ENCODE measurements at places on chromosomes 6 and 20.
A peak's percentile ranks its signal among the peaks of the same experiment; 100 is the strongest.

DNA sequence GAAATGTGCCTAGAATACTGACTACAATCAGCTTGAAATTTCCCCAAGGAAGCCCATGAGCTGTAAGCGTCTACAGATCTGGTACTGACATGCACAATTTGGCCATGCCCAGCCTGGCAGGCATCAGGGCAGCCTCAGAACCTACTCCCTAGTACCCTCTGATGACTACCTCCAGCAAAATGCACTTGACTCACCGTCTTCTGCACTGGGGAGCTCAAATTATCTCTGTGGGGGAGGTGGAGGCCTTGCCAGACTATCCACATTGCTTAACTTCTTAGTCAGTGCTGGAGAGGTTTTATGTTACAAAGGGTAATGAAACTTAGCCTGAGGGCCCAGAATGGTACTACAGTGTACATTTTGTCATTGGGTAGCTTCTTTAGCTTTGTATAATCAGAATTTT lies 126.0 kb upstream of the ADGRF1 start:
- DNase-seq: no peak

DNA sequence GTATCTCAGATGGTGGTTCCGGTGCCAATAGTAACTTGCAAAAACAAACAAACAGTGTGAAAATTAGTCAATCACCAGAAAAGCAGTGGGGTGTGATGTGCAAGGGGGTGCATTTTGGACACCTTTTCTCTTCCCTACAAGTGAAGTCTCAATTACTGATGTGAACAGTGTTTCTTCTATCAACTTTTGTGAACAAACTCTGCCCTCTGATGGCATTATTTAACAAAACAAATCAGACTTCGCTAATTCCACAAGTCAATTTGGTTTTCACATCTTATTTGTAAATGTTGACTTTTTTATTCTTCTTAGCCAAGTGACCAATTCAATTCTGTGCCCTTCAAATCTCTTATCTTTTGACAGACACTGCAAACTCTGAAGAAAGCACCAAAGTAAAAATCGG lies 212.2 kb downstream of the UST start:
- no peak for DNase-seq

DNA sequence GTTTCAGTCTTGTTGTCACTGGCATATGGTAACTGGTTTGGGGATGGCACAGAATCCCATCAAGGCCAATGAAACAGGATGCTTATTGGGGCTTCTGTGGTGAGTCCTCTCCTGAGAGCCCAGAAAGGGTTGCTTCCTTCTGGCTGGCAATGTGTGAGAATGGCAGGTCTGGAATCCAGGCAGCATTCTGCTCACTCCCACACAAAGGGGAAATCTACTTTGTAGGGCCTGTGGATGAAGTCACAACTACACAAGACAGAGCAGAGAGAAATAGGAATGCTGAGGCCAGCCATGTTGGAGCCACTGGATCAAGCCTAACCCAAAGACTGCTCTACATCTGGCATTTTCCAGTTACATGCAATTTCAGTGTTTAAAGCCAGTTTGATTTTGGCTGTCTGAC lies 15.7 kb downstream of the PLAGL2 start:
- no peak for DNase-seq

DNA sequence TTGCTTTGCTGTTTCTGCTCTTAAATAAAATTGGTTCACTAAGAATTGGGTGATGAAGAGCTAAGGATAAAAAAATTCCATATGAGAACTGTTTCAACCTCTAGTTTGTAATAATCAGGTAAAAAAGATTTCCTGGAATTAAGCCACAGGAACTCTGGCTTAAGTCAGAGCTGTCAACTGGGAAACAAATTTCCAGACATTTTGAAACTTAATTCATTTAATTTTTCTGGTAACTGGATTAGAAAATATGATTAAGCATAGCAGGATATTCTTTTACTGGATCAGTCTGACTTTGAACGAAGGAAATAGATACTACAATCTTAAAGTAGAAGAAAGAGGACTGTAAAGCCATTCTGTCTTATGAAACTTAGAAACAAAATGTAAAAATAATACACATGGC lies 1.3 kb upstream of the VIP start:
- DNase-seq: no peak

- no peak for DNase-seq
Measured at GRCh38 chr6:170445487-170445886, 107.6 kb downstream of the PSMB1 start.

DNA sequence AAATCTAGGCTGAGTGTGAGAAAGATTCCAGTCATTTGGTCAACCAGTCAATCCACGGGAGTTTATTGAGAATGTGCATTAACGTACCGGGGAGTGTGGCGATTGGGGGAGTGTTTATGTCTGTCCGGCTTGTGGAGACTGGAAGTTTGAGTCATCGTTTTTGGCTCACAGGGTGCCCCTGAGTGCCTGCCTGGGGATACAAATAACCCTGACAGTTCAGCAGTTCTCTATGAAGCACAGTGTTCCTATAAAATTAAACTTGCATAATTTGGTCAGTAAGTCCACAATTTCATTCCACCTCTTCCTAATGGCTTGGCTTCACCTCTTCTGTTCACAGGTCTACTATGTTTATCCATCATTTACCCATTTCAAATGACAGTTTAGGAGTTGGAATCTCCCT lies 72.6 kb upstream of the PLEKHG1 start:
- no peak for DNase-seq

GRCh38 chr6:100593522-100593921 lies 128.8 kb upstream of the SIM1 start:
- DNase-seq: no peak

DNA sequence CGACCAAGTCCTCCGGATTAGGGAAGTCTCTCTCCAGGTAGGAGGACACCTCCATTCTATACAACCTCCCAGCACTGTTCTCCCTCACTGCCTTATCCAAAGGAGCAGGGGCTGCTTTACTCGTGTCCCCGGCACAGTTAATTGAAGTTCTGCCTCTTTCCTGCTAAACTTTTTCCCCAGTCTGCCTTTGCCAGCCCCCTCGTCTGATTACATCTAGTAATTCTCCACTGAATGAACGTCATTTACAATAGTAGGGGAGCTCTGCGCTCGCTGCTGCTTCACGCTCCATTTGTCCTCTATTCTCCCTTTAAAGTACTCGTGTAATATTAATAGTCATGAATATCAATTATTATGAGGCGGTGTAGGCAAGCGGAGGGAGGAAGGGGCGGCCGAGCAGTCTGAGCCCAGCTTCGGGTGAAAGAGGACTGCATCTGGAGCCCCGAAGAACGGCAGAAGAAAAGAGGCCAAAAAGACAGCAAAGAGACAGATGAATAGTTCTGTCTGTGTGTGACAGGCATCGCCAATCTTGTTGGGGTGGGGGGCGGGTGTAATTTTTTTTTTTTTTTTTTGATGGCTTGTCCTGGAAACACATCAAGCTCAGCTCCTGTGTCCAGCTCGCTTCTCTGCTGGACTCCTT lies 2.9 kb downstream of the TFAP2B start:
- DNase-seq: no peak

DNA sequence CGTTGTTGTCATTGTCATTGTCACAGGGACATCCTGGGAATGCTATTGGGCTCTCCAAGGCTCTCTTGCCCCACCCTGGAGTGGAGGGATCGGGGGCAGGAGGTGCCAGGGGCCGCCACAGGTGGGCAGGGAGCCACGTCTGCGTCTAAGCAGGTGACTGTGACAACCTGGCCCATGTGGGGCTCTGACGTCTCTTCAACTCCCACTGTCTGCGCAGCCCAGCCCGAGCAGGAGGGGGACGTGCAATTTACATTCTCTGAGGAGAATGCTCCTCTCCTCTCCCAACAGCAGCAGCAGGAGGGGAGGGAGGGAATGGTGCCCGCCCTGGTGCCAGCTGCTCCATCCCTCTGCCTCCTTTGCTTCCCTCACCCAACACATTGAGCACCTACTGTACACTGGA lies 50.1 kb downstream of the GRM4 start:
- no peak for DNase-seq

- DNase-seq: no peak
Measured at GRCh38 chr6:12047304-12047703, 35.2 kb downstream of the HIVEP1 start.

- no peak for DNase-seq
Measured at GRCh38 chr20:57577679-57578475, 17.0 kb downstream of the PCK1 start.

- peak; percentile 14 for DNase-seq
Measured at GRCh38 chr20:32285621-32286371, 8.3 kb downstream of the KIF3B start.

- no peak for DNase-seq
Measured at GRCh38 chr20:36754656-36755222, 8.8 kb upstream of the NDRG3 start.

DNA sequence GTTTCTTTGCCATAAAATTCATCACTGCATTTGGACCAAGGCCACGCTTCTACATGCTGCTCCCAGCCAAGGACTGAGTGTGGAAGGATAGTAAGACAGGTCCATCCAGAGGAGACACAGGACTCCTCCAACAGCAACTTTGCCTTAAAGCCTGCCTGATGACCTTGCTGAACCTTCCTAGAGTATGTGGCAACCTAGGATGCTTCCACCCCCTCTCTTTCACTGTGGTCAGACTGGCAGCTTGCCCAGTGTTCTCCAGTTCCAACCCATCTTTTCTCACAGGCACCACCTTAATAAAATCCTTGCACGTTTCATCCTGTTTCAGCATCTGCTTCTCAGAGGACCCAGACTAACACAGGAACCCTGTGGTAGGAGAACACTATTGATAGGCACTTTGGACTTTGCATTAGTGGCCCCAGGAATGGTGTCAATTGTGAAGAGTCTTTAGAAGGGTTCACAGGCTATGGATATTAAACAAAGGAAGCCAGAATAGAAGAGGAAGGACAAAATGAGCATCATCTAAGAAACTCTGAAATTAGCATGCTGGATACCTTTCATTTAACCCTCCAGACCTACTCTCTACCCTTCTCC lies 2.4 kb upstream of the PKHD1 start:
- no peak for DNase-seq

GRCh38 chr20:35845561-35845960 lies 73.7 kb downstream of the PHF20 start:
- DNase-seq: no peak

GRCh38 chr6:167113047-167113754 lies 9.7 kb upstream of the CCR6 start:
- no peak for DNase-seq

GRCh38 chr6:78324213-78324612 lies 543.1 kb upstream of the IRAK1BP1 start:
- no peak for DNase-seq

DNA sequence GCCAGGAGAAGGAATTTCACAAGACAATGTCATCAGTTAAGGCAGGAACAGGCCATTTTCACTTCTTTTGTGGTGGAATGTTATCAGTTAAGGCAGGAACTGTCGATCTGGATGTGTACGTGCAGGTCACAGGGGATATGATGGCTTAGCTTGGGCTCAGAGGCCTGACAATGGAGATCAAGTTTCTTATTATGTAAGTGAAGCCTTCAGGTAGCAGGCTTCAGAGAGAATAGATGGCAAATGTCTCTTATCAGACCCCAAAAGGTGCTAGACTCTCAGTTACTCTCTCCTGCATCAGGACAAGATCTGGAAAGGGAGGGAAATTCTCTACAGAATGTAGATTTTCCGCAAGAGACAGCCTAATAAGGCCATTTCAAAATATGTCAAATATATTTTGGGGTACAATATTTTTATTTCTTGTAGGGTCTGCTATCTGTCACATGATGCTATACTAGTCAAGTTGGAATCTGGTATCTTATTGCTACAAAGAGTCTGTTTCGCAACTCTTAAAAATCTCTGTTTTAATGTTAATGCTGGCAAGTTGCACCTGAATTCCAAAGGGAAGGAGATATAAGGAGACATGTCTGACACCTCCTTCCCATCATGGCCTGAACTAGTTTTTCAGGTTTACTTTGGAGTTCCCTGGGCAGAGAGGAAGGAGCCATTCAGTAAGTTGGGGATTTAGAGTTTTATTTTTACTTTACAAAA lies 48.8 kb downstream of the TRDN start:
- DNase-seq: no peak

DNA sequence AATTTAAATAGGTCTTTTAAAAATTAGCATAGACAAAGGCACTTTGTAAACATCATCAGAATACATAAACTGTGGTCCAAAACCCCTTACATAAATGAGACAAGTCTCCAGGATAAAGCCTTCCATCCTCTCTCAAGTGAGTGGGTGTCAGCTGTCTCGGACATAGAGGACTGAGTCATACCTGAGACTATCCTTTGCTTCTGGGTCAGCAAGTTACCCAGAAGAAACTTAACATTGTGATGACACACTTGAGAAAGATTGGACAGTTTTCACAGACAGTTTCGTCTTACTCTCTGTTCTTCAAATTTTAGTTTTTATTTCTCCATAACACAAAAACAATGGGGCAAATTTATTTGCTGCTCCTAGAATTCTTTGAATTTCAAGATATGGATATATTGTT lies 838.0 kb downstream of the DHX35 start:
- no peak for DNase-seq

DNA sequence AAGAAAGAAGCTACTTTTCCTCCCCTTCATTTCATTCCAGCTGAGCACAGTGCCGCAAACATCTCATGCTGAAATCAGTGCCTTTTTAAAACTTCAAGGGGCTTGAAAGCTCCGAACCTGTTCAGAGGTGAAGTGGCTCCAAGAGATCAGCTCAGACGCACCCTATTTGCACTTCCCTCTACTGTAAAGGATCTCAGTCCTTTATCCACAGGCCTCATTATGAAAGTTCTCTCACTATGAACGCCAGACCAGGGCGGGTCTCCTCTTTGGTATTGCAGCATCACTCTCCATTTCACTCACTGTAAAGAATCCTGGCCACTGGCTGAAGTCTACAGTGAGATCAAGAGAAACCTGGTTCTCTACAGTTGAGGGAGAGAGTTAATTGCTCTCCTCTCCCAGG lies 232.7 kb upstream of the POU3F2 start:
- no peak for DNase-seq

DNA sequence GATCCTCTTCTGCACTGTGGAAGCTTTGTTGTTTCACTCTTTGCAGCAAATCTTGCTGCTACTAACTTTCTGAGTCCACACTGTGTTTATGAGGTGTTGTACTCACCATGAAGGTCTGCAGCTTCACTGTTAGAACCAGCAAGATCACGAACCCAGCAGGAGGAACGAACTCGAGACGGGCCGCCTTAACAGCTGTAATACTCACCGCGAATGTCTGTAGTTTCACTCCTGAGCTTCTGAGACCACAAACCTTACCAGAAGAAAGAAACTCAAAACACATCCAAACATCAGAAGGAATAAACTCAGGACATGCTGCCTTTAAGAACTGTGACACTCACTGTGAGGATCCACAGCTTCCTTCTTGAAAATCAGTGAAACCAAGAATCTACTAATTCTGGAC lies 48.1 kb upstream of the MBOAT1 start:
- no peak for DNase-seq

- DNase-seq: no peak
Measured at GRCh38 chr20:49590163-49591017, 22.5 kb upstream of the PTGIS start.

Data from HS-27A (cell line).